Urothelium cell line (cell line): ENCODE measurements at places on chromosomes 2 and 18.
A peak's percentile ranks its signal among the peaks of the same experiment; 100 is the strongest.

DNA sequence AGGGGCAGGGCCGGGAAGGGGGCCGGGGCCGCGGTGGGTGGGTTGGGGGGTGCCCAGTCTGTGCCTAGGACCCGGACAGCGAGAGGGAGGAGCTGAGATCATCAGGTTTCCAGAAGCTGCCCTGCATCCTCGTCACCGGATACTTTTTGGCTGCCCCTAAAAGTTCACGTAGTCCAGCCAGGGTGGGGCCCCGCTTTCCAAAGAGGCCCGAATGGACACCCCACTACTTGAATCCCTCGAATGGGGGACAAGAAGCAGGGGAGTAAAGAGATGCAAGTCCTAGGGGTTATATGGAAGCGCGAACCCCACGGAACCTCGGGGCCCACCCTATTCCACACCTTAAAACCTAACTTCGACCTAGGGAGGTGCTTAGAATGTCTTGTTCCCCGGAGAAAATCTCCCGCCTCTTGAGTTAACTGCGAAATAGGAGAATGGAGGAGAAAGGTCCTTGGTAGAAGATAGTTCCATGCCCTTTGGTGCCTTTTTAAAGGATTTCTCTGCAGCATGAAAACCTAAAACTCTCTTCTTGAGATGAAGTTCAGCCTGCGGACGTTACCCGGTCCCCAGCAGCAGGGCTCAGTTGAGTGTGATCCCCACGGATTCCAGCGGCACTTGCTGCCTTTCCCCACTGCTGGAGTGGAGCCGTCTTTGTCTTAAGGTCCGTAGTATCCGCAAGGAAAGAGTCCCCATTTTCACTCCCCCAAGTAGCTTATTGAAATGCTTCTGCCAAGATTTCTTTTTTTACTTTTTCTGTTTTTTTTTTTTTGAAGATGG lies 2.1 kb upstream of the RNF152 start:
- no peak for DNase-seq

GRCh38 chr2:15560140-15560987 lies 770 bp downstream of the NBAS start:
- DNase-seq = peak; percentile 46

- no peak for DNase-seq
Observed at GRCh38 chr2:238851761-238852160, 3.9 kb downstream of the TWIST2 start.

GRCh38 chr2:201532686-201533304 lies 81.3 kb downstream of the STRADB start:
- DNase-seq = peak; percentile 73

- DNase-seq = no peak
Observed at GRCh38 chr2:148817210-148817708, 57.8 kb upstream of the KIF5C start.
